Eye (tissue), 1 donor: ENCODE measurements at places on chromosomes 12 and 14.

DNA sequence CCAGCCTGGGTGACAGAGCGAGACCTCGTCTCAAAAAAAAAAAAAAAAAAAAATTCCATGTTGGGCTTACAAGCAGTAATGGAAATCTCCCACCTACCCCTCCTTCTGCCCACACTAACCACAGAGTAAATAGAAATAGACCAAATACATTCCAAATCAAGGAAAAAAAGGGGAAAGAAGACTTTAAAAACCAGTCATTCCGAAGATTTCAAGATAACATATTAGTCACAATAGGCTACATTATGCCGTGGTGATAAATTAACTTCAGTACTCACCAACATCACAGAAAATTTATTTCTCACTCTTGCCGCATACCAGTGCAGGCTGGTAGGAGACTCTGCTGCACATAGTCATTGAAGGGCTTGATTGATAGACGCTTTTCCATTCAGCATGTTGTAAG, 15.5 kb upstream of the ETV6 start:
- DNase-seq: no peak

DNA sequence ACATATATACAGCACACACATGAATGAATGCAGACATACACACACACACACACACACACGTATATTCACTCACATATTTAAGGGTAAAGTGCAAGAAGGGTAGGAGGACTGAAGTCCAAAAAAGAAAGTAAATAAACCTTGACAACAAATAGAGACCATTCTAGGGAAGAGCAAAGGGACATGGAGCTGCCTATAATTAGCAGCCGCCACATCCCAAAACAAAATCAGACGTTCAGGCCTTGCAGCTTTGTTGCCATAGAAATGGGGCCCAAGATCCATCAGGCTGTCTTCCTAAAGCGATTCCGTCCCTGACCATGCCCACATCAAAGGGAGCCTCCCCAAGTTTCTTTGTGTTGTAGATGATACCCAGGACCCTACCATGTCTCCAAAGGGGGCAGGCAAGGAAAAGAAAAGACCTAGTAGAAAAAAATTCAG, 703.5 kb upstream of the TBX3 start:
- DNase-seq: no peak

DNA sequence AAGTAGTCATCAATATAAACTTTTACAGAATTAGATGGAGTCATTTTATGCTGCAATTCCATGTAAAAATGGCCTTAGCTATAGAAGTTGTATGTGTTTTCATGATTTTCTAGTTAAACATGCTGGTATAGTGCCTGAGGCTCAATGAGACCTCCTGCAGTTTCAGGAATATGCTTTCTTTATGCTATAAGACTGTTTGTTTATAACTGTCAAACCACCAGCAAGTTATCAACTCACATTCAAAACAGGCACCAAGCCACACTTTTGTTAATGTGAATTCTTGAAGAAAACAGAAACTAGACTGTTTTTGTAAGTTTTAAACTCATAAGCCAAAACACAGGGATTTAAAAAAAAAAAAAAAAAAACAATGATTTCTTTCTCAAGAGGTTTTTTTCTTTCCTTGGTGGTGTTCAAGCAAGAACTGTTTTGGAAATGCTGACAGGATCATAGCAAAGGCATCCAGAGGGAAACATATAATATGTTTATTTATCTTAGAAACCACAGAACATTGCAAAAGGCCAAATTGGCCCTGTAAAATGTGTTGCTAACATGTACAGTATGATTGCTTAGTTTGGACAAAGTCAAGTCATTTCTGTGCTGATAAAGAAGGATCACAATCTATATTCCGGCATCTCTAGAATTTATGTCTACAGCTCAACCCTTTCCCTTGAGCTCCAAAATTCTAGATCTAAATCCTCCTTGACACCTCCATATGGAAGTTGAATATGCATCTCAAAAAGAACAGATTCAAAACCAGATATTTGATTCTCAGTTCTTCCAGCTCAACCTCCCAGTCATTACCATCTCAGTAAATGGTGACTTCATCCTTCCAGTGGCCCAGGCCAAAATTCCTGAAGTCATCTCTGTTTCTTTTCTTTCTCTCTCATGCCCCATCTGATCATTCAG, 29.0 kb upstream of the LUM start:
- DNase-seq: peak; percentile 55

DNA sequence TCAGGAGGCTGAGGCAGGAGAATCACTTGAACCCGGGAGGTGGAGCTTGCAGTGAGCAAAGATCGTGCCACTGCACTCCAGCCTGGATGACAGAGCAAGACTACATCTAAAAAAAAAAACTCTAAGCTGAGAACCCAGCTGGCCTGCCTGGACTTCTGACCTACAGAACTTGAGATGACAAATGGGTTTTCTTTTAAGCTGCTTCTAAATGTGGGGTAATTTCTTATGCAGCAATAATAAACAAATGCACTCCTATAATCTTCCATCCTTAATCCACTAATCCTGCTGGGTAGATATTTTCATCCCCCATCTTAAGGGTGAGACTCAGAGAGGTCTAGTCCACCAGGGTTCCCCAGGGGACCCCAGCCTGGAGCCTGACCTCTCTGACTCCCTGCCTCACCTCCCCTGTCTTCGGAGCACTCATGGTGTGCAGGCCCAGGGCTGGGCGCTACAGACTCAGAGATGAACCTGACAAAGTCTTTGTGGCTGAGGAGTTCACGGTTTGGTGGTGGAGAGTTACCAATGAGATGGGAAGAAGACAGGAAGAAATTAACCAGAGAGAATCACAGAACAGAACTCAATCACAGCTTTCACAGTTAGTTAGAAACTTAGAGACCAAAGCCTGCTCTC, 39.7 kb upstream of the BDKRB2 start:
- DNase-seq: no peak

GRCh38 chr12:116125956-116126566, 151.4 kb downstream of the MED13L start:
- no peak for DNase-seq

GRCh38 chr12:52585066-52585465, 11.4 kb upstream of the KRT74 start:
- DNase-seq: no peak

DNA sequence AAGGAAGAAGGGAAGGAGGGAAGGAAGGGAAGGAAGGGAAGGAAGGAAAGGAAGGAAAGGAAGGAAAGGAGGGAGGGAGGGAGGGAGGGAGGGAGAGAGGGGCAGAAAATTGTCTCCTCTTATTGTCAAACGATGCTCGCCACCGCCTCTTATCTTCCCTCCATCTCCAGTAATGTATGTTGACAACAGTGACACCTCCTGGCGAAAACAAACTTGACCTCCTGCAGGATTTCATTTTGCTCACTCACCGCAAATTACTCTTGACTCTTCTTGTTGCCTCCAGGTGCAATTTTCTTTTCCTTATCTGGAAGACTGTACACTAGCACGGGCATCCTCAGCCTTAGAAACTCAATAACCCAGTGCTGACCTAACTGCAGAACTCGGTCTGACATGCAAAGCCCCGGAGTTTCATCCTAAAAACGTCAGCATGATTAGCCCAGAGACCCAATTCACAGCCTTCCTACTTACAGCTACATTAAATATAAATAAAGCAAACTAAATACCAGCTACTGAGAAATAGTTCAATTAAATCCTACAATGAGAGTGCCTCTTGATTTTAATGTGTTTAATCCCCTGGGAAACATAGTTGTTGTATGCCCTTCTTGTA, 512.4 kb upstream of the TMPO start:
- peak; percentile 89 for DNase-seq

- peak; percentile 17 for DNase-seq
Measured at GRCh38 chr12:10392394-10392930, 2.6 kb upstream of the KLRK1 start.

DNA sequence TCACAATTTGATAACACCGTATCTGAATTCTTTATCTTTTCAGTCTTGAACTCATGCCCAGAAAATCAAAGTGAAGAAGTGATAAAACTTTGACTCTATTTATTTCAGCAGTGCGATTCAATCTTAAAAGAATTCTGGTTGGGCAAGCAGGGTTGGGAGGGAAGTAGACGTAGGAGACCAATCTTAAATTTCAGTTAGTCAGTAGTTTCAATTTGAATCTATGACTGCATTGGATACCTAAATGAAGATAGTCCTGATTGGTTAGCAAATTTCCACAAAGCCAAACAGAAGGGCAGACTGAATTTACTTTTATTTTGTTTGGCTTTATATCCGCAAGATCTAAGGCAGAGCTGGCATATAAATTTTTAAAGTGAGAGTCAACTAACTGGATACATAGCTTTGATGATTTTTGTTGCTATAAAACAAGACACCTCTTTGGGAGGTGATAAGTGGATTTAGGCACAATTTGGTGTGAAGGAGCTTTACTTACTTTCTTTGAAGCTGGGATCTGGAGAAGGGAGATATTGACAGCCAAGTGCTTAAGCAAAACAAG, 2.6 kb downstream of the ACSS3 start:
- no peak for DNase-seq

DNA sequence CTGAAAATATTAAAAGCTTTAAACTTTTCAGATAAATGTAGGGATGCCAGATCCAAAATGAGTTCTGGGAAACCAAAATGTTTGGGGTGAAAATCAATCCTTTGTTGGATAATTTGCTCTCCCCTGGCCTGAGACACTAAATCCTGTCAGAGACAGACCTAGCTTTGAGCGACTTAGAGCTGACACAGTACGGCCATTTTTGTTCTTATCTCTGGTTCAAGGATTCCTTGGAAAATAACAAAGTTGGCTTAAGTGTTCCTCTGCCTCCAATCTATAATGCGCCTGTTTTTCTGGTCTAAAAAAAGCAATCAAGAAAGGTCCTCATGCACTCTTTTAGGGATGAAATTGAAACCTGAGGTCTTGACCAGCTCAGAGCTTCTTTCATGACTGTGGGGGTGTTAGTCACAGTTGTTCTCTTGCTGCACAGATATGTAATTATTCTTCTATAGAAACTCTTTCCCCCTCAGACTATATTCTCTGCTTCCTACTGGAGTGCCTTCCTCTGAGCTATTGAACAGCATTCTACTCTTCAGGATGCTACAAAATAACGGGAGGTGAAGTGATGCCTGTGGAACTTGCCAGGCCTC, 52.3 kb upstream of the EGLN3 start:
- no peak for DNase-seq

DNA sequence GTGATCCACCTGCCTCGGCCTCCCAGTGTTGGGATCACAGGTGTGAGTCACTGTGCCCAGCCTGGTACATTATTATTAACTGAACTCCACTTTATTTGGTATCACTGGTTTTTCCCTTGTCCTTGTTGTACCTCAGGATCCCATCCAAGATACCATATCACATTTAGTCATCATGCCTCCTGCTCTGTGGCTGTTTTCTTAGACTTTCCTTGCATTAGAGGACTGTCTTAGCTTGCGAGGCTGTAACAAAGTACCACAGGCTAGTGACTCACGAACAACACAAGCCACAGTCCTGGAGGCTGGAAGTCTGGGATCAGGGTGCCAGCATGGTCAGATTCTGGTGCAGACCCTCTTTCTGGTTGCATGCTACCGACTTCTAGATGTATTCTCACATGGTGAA, 12.2 kb downstream of the KLC1 start:
- no peak for DNase-seq

DNA sequence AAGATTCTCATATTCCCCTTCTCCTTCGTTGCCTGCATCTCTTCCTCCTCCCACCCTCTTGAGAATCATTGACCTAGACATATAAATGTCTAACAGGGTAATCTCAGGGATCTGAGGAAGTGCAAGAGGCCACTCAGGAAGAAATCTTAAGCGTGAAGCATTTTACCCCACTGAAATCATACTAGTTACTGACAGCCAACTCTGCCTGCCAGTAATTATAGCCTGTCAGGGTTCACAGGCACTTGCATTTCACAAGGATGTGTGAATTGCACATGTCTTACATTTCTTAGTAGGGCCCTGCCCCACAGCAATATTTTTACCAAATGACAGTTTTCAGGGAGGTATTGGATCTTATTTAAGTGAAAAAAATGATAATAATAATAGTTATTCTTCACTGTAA, 127.2 kb downstream of the SLC15A5 start:
- peak; percentile 6 for DNase-seq

DNA sequence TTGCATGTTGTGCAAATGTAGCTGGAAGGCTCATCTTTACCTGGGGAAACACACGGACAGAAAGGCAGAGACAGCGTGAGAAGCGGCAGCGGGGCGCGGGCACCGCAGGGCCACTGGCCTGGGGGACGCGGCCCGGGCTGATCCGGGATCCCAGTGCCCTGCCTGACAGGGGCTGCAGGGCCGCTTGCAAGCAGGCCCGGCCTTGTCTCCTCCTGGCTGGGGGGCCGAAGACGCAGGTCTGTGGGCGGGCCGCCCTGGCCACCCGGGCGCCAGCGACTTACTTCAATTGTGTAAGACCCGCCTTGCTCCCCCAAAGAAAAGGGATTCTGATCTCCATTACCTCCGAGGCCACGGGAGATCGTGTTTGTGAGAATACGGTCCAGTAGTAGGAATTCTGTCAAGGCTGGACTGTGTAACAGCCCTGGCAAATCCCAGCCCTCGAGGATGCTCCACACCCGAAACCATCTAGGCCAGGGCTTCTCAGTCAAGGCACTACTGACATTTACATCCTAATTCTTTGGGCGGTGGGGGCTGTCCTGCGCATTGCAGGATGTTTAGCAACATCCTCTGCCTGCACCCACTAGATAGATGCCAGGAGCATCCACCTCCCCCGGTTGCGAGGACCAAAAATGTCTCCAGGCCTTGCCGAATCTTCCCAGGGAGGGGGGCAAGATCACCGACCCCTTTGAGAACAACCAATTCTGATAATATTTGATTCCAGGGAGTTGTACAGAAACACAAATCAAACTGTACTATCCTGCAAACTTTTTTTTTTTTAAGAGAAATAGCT, 95.6 kb downstream of the BCL11B start:
- DNase-seq: no peak

DNA sequence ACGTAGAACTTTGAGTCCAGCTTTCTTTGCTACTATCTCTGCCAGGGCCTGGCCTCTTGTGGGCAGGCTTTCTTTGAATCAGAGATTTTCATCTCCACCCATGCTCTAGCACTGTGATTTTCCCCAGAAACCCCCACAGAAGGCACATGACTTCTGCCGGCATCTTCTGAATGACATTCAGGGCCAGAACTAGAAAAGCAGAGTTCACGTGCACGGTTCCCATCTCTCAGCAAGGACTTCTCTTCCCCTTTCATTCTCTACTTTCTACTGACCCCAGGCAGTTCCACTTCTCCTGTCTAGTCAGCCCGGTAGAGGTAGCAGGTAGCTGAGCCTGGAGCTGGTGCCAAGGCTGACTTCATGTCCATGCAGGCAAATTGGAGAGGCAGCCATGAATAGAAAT, 26.9 kb downstream of the BATF start:
- no peak for DNase-seq

DNA sequence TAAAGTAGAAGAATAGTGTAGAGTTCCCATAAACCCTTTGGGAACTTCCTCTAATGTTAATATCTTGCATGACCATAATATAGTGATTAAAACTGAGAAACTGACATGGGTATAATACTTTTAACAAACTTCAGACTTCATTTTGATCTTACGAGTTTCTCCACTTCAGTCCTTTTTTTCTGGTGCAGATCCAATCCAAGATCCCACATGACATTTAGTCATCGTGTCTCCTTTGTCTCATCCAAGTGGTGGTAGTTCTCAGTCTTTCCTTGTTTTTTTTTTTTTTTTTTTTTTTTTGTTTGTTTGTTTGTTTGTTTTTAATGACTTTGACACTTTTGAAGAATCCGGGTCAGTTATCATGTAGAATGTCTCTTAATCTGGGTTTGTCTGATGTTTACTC, 179.2 kb downstream of the CACNA1C start:
- no peak for DNase-seq

GRCh38 chr14:60720962-60721325, 3.2 kb downstream of the SIX4 start:
- no peak for DNase-seq
